ENCODE measurements at places on chromosomes 13 and 19.

DNA sequence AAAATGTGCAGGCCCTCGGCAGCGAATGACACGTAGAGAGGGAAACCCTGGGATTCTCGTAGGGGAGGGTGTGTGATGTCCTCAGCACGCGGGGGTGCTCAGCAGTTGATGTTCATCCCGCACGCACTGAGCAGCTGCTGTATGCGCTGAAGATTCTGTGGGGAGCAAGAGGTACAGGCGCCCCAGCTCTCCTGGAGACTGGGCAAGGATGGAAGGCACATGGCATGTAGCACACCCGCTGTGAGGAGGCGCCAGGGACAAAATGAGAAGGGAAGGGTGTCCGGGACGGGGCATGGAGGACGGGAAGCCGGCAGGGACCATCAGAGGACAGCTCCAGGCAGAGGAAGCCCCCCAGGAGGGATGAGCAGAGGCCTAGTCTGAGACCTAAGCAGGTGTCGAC is 15.4 kb downstream of the ATP11A start:
- no peak for DNase-seq

DNA sequence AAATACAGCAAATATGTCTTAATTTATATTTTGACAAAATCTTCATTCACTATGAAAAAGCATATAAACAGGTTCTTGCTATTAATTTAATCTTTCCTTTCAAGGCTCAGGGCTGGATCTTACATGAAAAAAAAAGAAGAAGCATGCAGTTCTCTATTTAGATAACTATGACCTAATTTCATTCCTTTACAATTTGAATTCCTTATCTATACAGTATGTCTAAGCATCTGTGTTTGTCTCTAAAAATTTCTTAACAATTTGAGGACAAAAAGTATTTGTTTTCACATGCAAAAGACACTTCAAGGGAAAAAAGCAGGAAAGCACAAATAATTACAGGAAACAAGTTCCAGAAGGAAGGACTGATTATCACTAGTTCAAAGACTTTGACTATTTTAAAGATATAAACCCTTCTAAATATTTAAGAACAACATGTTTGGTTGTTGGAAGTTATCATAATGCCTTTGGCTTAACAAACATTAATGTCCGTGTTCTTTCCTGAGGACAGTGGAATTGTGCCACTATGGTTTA is 157.5 kb downstream of the TBC1D4 start:
- no peak for DNase-seq

- DNase-seq: no peak
Observed at GRCh38 chr13:89380101-89380500, 1708.9 kb downstream of the SLITRK5 start.

DNA sequence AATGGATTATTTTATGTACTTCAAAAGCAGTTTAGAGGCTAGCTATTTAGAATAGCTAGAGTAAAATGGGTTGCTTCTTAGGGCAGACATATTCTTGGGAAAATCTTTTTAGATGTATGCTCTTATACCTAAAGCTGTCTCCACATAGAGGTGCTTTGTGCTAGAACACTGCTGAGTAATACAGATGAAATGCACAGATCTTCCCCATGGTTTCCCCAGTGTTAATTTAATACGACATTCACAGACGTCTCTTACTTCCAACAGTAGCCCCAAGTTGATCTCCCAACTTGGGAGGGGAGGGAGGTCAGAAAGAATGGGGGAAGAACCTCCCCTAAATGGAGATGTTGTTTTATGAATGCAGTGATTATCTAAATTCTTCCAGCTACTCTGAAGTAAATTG is 16.9 kb downstream of the NALCN start:
- DNase-seq: no peak

DNA sequence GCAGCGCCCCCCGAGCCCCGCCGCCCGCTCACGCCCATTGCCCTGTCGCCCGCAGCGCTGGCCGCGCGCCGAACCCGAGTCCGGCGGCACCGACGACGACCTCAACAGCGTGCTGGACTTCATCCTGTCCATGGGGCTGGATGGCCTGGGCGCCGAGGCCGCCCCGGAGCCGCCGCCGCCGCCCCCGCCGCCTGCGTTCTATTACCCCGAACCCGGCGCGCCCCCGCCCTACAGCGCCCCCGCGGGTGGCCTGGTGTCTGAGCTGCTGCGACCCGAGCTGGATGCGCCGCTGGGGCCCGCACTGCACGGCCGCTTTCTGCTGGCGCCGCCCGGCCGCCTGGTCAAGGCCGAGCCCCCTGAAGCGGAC is 518 bp downstream of the KLF2 start:
- no peak for DNase-seq

DNA sequence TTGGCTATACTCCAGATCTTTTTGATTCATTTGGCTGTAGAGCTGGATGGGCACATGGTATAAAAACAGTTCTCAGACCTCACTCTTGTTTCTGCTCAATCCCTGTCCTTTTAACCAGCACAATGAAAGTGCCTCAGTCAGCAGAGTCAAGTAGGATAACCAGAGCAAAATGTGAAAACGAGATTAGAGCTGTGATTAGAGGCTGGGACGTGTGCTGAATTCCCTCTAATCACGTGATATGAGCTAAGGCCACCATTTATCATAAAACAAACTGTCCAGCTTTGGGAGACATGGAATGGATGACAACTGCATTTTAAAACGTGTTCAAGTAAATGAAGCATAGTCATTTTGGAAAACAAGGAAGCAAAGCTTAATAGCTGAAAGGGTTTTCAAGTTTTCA is 54.1 kb downstream of the GJA3 start:
- DNase-seq: no peak

DNA sequence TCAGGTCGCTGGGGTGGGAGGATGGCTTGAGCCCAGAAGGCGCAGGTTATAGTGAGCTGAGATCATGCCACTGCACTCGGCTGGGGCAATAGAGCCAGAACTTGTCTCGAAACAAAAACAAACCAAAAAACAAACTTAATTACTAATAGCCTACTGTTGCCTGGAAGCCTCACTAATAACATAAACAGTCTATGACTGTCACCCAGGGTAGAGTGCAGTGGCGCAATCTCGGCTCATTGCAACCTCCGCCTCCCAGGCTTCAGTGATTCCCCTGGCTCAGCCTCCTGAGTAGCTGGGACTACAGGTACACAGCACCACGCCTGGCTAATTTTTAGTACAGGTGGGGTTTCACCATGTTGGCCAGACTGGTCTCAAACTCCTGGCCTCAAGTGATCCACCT is 18.0 kb downstream of the CATSPERD start:
- DNase-seq: no peak

- DNase-seq: no peak
Observed at GRCh38 chr19:3479177-3479833, 1.0 kb downstream of the SMIM24 start.

GRCh38 chr19:12965017-12965811 is 4.2 kb upstream of the DAND5 start:
- DNase-seq: no peak

DNA sequence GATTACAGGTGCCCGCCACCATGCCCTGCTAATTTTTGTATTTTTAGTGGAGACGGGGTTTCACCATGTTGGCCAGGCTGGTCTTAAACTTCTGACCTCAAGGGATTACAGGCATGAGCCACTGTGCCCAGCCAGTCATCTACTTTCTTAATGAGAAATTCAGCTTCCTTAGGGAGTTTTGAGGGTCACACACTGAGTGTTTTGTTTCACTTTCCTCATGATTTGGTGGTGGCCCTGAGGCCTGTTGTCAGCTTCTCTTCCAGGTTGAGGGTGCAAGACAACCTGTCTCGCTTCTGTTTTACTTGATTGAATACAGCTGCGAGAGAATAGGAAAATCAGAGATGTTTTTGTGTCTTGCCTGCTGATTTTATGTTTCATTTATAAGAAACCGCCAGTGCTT is 9.9 kb downstream of the FRY start:
- no peak for DNase-seq

GRCh38 chr13:112851107-112852038 is 117.6 kb upstream of the MCF2L start:
- DNase-seq: no peak

GRCh38 chr19:45778010-45778661 is 4.2 kb downstream of the DMPK start:
- DNase-seq: no peak

DNA sequence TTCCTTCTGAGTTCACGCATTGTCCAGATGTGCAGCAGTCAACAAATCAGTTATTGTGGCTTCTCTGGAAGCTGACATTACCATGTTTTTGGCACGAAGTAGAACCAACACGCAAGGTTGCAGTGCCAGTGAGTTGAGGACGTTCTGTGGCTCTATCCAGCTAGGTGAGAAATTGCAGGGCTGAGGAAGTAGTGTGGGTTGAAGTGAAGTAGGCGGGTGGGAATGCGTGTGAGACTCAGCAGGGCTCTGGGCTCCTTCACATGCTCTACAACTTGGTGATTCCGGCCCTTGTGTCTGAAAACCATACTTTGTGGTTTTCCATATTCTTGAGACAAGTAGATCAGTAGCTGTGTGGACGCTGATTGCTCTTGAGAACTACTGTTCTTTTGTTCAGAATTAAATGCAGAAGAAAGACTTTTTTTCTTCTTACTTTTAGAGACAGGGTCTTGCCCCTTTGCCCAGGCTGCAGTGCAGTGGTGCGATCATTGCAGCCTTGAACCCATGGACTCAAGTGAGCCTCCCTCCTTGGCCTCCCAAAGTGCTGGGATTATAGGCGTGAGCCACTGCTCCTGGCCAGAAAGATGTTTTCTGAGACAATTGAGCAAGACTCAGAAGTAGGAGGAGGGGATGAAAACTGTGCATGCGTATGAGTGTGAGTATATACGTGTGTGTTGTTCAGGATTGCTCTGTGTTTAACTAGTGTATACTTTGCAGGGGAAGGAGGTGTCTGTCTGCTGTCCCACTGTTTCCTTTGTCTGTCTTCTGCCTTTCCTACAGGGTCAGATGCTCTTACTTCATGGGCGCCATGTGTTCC is 46.2 kb downstream of the GATAD2A start:
- DNase-seq: no peak

- DNase-seq: no peak
Observed at GRCh38 chr19:16836115-16837034, 7.2 kb downstream of the SIN3B start.

DNA sequence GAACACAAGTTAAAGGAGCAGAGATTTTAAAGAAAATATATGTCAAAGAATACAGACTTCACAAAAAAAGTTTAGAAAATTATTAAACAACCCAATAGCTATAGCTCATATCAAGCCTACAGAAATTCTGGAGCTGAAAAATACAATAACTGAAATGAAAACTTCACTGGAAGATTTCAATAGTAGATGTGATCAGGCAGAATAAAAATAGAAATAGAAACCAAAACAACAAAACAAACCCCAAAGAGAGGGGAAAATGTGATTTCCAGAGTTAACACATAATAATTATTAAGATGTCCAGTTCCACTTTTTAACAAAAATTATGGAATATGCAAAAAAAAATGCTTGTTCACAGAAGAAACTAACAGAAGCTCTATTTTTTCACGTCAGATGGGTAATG is 23.6 kb downstream of the LRRC63 start:
- DNase-seq: no peak

GRCh38 chr13:86714495-86714894 is 915.3 kb upstream of the SLITRK6 start:
- DNase-seq: no peak

DNA sequence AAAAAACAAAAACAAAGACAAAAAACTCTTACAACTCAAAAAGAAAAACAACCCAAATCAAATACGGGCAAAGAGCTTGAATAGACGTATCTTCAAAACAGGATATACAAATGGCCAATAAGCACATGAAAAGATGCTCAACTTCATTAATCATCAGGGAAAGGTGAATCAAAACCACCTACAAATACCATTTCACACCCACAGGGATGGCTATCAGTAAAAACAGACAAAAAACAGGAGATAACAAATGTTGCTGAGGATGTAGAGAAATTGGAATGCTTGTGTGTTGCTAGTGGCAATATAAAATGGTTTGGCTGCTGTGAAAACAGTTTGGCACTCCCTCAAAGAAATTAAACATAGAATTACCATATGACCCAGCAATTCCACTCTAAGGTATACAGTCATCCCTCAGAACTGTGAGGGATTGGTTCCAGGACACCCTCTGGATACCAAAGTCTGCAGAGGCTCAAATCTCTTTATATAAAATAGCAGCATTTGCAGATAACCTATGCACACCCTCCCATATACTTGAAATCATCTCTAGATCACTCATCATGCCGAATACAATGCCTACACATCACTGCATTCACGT is 29.7 kb downstream of the MLLT1 start:
- DNase-seq: no peak

- DNase-seq: no peak
Observed at GRCh38 chr13:46995874-46996273, 99.0 kb upstream of the HTR2A start.

- no peak for DNase-seq
Observed at GRCh38 chr19:38405276-38405675, 2.4 kb downstream of the FAM98C start.

DNA sequence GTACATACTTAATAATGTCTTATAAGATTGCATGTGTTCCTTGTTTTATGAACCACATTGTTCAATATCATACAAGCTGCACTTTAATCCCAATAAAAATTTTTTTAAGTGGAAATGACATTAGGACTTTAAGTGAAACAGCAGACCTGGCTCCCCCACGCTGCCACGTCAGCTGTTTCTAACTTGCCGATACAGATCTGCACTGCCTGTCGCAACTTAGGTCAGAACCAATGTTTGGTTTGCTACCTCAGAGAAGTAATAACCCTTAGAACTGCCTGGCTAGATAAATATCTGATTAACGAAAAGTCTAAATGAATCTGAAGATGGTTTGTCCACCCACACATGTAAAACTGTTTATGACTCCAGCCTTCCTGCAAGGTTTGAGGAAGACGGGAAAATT is 327.5 kb upstream of the DACH1 start:
- no peak for DNase-seq

DNA sequence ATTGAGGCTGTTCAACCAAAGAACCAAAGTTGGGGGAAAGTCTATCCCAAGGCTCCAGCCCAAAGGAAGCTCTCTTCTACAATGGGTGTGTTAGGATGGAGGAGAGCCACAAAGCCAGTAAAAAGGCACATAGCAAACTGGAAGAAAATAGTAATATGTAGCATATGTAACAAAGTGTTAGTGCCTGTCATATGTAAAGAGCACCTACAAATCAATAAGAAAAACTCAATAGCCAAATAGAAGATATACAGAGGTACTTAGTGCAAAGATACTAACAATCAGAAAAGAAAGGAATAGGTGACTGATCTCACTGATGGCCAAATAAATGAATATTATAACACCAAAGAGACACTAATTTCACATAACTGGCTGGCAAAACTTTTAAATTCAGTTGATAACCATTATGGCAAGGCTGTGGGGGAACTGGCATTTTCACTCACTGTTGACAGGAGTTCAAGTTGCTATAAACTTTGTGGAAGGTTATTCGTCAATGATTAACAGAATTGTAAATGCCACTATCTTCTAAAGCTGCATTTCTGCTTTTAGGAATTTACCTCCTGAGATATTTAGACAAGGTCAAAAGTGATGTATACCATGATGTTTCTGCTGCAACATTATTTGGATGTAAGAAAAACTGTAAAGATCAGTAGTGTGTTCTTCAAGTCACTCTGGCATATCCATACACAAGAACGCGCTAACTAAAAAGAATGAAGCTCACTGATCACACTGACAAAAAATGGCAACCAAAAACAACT is 110.8 kb downstream of the GNG7 start:
- no peak for DNase-seq

All from HS-27A (cell line).